H1 (cell line): ENCODE measurements at places on chromosomes 1 and 21. TPM values are rescaled to one million over a fixed set of nuclear protein-coding genes. Genes with fewer than 3 reads are reported as not detected.
A peak's percentile ranks its signal among the peaks of the same experiment; 100 is the strongest.

ESRRG gene
- 1.4 and 1.7 TPM in 2 replicates for total RNA-seq

VTCN1 gene
- 0.27 TPM in 1 of 2 replicates, not detected in the other for total RNA-seq

CTTNBP2NL gene
- 34.9 and 35.1 TPM in 2 replicates for total RNA-seq

GRCh38 chr1:33396188-33397124, 34.4 kb downstream of the PHC2 start:
- no peak for DNase-seq
- no peaks in the 10 kb centered on the region for H3K27me3 ChIP-seq
- H3K4me3 ChIP-seq, result no peak overlapping the region
- H3K27ac ChIP-seq, result no peak overlapping the region
- H3K36me3 ChIP-seq, result no peaks in the 10 kb centered on the region

- DNase-seq, result no peak
- no peaks in the 10 kb centered on the region for H3K36me3 ChIP-seq
- H3K27ac ChIP-seq, result no peak overlapping the region
- peaks cover 8% of the 10 kb centered on the region; the same call in 1 of the 2 replicates for H3K4me1 ChIP-seq
- no peak overlapping the region for H3K4me3 ChIP-seq
Observed at GRCh38 chr21:28283641-28284490, 708.8 kb downstream of the LTN1 start.

GRCh38 chr1:33615546-33615945, 143.1 kb downstream of the ZSCAN20 start:
- H3K36me3 ChIP-seq, result no peaks in the 10 kb centered on the region
- no peak for DNase-seq
- H3K27ac ChIP-seq, result no peak overlapping the region
- H3K4me3 ChIP-seq, result no peak overlapping the region
- no peaks in the 10 kb centered on the region for H3K27me3 ChIP-seq
- no peaks in the 10 kb centered on the region for H3K4me1 ChIP-seq

GRCh38 chr1:162397943-162398560, 13.9 kb downstream of the SH2D1B start:
- H3K27ac ChIP-seq, result no peak overlapping the region
- H3K36me3 ChIP-seq, result no peaks in the 10 kb centered on the region
- no peak for DNase-seq
- H3K4me3 ChIP-seq, result no peak overlapping the region
- H3K4me1 ChIP-seq, result peaks cover 4% of the 10 kb centered on the region; the same call in 1 of the 2 replicates
- H3K27me3 ChIP-seq, result no peaks in the 10 kb centered on the region

- no peak overlapping the region for H3K4me3 ChIP-seq
- H3K27ac ChIP-seq, result no peak overlapping the region
- H3K27me3 ChIP-seq, result no peaks in the 10 kb centered on the region
- no peaks in the 10 kb centered on the region for H3K36me3 ChIP-seq
Observed at GRCh38 chr1:185835191-185835590, 101.0 kb downstream of the HMCN1 start.

- DNase-seq, result no peak
- H3K27me3 ChIP-seq, result no peaks in the 10 kb centered on the region
- H3K27ac ChIP-seq, result peak overlapping the region; percentile 92; the same call in 1 of the 2 replicates
- no peaks in the 10 kb centered on the region for H3K4me1 ChIP-seq
- H3K4me3 ChIP-seq, result peak overlapping the region; percentile 88
Observed at GRCh38 chr1:93346421-93346993, 800 bp downstream of the DR1 start.

- no peaks in the 10 kb centered on the region for H3K27me3 ChIP-seq
- no peak for DNase-seq
- no peak overlapping the region for H3K27ac ChIP-seq
- H3K36me3 ChIP-seq, result no peaks in the 10 kb centered on the region
Observed at GRCh38 chr1:71956613-71957285, 325.6 kb downstream of the NEGR1 start.

DNA sequence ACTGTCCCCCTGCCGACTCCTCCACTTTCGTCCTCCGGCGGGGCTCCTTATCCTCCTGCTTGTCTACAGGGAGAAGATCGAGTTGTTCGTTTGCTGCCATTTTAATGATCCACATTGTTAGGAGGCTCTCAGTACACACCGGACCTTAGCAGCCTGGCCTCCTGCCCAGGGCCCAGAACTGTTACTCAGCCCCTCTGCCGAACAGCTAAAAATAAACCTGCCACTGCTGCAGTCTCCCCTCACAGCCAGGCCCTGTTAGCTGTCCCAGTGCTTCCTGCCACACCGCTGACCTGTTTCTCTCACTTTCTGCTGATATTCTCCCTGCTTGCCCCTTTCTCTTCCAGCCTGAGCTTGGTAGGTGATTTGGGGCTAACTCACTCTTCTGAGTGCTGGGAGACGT, 8.3 kb downstream of the MAPKAPK2 start:
- peaks cover 22% of the 10 kb centered on the region for H3K4me1 ChIP-seq
- no peaks in the 10 kb centered on the region for H3K36me3 ChIP-seq
- no peak overlapping the region for H3K4me3 ChIP-seq
- DNase-seq, result no peak

GRCh38 chr1:8023287-8023994, 2.7 kb downstream of the ERRFI1 start:
- H3K27ac ChIP-seq, result no peak overlapping the region
- no peak overlapping the region for H3K4me3 ChIP-seq
- H3K4me1 ChIP-seq, result peaks cover 30% of the 10 kb centered on the region
- no peak for DNase-seq
- peaks cover 7% of the 10 kb centered on the region for H3K27me3 ChIP-seq

DNA sequence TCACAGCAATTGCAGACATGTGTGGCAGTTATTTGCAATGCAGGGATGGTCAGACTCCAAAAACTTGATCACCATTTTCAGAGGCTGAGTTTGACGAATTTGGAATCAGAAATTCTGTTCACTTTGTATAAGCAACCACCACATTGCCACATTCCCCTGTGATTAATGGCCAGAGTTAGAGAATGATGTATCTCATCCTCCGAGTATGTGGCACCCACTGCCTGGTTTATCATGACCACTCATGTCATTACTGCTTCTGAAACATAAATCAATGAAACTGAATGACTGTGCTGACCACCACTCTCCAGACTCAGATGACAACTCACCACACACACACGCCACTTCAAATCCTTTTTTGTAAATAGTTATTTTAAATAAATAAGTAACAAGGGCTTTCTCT, 66.6 kb upstream of the CACHD1 start:
- no peak overlapping the region for H3K27ac ChIP-seq
- no peaks in the 10 kb centered on the region for H3K36me3 ChIP-seq
- no peak for DNase-seq
- H3K4me3 ChIP-seq, result no peak overlapping the region
- no peaks in the 10 kb centered on the region for H3K4me1 ChIP-seq
- no peaks in the 10 kb centered on the region for H3K27me3 ChIP-seq

DNA sequence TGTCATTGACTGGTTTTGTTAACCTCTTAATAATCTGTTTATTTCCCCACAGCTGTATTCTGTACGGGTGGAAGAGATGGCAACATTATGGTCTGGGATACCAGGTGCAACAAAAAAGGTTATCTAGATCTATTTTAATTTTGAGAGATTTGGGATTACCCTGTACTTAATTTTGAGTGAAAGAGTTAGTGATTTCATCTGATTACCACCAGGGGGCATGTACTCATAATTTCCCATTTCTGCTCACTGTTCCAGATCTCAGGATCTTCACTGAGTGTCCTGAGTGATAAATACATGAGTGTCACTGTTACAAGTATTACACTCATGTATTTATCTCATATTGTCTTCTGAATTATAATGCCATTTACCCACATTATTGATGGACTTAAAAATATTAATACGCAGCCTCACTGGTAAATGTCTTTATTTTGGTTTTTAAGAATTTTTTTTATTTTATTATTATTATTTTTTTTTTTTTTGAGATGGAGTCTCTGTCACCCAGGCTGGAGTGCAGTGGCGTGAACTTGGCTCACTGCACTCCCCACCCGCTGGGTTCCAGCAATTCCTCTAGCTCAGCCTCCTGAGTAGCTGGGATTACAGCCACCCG, 27.4 kb downstream of the DTL start:
- H3K4me1 ChIP-seq, result no peaks in the 10 kb centered on the region
- H3K27ac ChIP-seq, result no peak overlapping the region
- DNase-seq, result no peak
- H3K4me3 ChIP-seq, result no peak overlapping the region
- peaks cover 19% of the 10 kb centered on the region for H3K36me3 ChIP-seq

GRCh38 chr1:4978660-4979390, 324.4 kb downstream of the AJAP1 start:
- H3K36me3 ChIP-seq, result no peaks in the 10 kb centered on the region
- no peak overlapping the region for H3K27ac ChIP-seq
- no peaks in the 10 kb centered on the region for H3K4me1 ChIP-seq
- H3K4me3 ChIP-seq, result no peak overlapping the region

DNA sequence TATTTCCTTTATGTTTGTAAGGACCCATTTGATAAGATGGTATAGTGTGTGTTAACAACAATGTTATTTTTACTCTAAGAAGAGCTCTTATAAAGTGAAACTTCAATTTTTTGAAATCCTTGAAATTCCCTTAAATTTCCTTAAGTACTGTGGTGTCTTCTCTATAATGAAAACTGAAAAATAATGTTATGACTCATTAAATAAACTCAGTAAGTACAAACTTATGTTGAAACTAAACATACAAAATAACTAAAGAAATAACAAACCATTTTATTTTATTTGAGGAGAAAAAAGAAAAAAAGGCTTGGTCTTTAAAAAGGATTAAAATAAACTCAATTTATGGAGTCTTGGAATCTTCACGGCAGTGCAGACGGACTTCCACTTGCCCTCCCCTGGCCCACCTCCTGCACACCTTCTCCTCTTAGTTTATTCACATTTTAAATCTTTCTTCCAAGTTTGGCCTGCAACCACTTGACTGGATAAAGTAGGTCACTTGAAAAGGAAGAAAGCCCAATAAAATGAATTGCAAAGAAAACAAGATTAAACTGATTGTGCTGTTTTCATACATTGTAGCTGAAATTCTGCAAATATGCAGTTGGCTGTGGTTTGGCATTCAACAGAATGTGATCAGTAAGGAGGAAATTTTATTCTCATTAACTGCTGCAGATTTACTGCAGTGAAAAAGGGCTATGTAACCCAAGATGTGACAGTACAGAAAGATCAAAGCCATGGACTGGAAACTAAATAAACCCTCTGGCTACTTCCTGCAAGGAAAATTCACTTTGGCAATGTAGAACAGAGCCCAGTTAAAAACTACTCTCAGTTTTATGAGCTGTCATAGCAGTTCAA, 48.5 kb upstream of the SCYL3 start:
- DNase-seq, result no peak
- no peak overlapping the region for H3K4me3 ChIP-seq
- H3K27me3 ChIP-seq, result no peaks in the 10 kb centered on the region

GRCh38 chr1:167862432-167863076, 51.4 kb downstream of the ADCY10 start:
- no peaks in the 10 kb centered on the region for H3K4me1 ChIP-seq
- H3K27me3 ChIP-seq, result no peaks in the 10 kb centered on the region
- no peak overlapping the region for H3K27ac ChIP-seq
- H3K4me3 ChIP-seq, result no peak overlapping the region
- DNase-seq, result no peak

GRCh38 chr1:18599086-18599485, 31.6 kb upstream of the PAX7 start:
- no peak for DNase-seq
- peaks cover 5% of the 10 kb centered on the region for H3K4me1 ChIP-seq
- H3K27me3 ChIP-seq, result no peaks in the 10 kb centered on the region; the same call in 1 of the 2 replicates
- H3K4me3 ChIP-seq, result no peak overlapping the region
- H3K27ac ChIP-seq, result no peak overlapping the region
- H3K36me3 ChIP-seq, result no peaks in the 10 kb centered on the region

- no peaks in the 10 kb centered on the region for H3K36me3 ChIP-seq
- no peak overlapping the region for H3K4me3 ChIP-seq
- no peaks in the 10 kb centered on the region for H3K4me1 ChIP-seq
Observed at GRCh38 chr21:27812279-27812678, 845.4 kb upstream of the ADAMTS5 start.

DNA sequence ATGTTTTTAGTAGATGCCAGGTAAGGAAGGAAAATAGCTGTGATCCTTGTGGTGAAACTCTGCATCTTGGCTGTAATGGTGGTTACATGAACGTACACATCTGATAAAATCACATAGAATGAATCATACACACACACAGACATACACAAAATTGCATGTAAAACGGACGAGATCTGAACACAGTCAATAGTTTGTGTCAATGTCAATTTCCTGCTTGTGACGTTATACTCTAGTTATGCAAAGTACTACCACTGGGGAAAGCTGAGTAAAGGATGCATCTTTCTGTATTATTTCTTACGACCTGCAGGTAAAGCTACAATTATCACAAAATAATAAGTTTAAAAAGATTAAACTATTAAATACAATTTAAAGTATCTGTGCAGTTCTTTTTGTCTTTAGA, 493.7 kb upstream of the ZP4 start:
- H3K36me3 ChIP-seq, result no peaks in the 10 kb centered on the region
- no peak overlapping the region for H3K4me3 ChIP-seq
- peaks cover 6% of the 10 kb centered on the region; the same call in 1 of the 2 replicates for H3K4me1 ChIP-seq
- DNase-seq, result no peak
- H3K27me3 ChIP-seq, result no peaks in the 10 kb centered on the region

DNA sequence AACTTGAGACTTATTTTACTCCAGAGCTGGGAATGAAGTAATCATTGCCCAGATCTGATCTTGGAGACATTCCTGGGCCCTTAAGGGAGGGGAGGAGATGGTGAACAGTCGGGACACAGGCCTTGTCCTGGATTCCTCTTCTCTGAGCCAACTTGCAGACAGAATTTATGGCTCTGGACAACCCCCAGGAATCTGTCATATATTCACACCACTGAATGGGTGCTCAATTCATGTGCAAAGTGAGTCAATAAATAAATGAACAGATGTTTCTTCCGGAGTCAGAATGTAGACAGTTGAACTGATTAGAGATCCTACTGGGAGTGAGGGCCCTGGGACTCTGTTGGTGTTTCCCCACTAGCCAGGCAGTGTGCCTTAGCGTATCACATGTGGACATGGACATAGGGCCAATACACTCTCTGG, 2.6 kb downstream of the TUFT1 start:
- H3K4me1 ChIP-seq, result peaks cover 14% of the 10 kb centered on the region
- H3K36me3 ChIP-seq, result no peaks in the 10 kb centered on the region
- H3K4me3 ChIP-seq, result no peak overlapping the region
- no peaks in the 10 kb centered on the region for H3K27me3 ChIP-seq
- H3K27ac ChIP-seq, result no peak overlapping the region

GRCh38 chr21:16013570-16013969, 283.8 kb downstream of the USP25 start:
- no peak overlapping the region for H3K27ac ChIP-seq
- no peaks in the 10 kb centered on the region for H3K36me3 ChIP-seq
- no peak overlapping the region for H3K4me3 ChIP-seq
- no peaks in the 10 kb centered on the region for H3K4me1 ChIP-seq

DNA sequence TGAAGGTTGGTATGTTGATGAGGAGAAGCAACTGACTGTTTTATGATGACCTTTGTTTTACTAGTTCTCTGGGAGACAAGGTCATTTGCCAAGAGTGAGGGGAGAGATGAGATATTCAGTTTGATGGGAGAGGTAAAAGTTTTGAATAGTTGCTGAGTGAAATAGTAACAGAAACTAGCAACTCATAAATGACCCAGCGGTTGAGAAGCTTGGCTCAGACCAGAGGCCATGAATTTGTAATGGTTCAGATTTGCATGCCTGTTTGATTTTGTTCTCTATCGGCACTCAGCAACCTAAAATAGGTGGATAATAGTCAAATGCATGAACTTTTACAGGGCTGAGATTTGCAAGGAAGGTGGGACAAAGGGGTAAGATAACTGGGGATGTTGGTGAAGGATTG, 6.6 kb downstream of the CCDC30 start:
- no peaks in the 10 kb centered on the region for H3K36me3 ChIP-seq
- no peak overlapping the region for H3K4me3 ChIP-seq
- no peak overlapping the region for H3K27ac ChIP-seq
- H3K27me3 ChIP-seq, result no peaks in the 10 kb centered on the region
- H3K4me1 ChIP-seq, result no peaks in the 10 kb centered on the region
